ENCODE measurements at places on chromosomes 6 and 20. TPM values are rescaled to one million over a fixed set of nuclear protein-coding genes. Genes with fewer than 3 reads are reported as not detected.
A peak's percentile ranks its signal among the peaks of the same experiment; 100 is the strongest.

Gene PEX7
- 13.2 TPM for total RNA-seq

Gene BMP7
- total RNA-seq, result 2.7 TPM

Gene ENPP4
- total RNA-seq, result 18.1 TPM

Gene PLA2G7
- total RNA-seq, result 0.46 TPM

Gene ANKRD66
- not detected for total RNA-seq

Gene XKR7
- total RNA-seq, result not detected

Gene HSPA1B
- 221 TPM for total RNA-seq

Gene HSPA12B
- total RNA-seq, result 9.2 TPM

Gene GTPBP2
- 27.9 TPM for total RNA-seq

Gene BTN1A1
- total RNA-seq, result not detected

- no peak for DNase-seq
Observed at GRCh38 chr6:98576791-98577190, 257.6 kb upstream of the POU3F2 start.

DNA sequence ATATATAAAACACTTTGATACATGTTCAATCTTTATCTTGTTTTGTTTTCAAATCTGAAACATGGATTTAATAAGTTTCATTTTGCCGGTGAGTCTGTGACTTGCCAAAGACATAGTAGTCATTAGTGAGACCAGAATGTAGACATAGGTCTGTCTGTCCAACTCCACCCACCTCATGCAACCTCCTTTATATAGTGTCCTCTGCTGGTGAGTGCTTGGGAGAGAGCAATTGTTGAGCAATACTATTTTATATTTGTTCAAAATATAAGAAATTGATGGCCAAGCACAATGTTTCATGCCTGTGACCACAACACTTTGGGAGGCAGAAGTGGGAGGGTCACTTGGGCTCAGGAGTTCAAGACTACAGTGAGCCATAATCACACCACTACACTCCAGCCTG is 10.8 kb upstream of the LY86 start:
- DNase-seq, result no peak

- no peak for DNase-seq
Observed at GRCh38 chr6:111606620-111607115, 990 bp upstream of the TRAF3IP2 start.

- DNase-seq, result no peak
Observed at GRCh38 chr6:147255948-147256674, 51.9 kb downstream of the STXBP5 start.

DNA sequence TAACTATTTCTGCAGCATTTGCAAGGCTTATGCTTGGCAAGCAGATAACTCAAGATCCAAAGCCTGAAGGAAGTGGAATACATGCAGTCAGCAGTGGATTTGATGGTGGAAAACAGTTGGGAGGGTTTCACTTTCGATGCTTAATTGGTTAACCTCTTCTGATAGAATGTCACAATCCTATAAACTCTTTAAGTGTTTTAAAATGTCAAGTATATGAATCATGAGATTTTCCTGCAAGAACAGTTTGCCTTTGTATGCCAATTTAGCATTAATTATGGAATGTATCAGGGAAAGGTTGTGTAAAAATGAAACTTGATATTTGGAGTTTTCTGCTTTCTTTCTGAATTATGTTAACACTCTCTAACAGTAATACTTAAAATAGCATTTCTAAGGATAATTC is 36.6 kb downstream of the NKX2-4 start:
- DNase-seq, result no peak

GRCh38 chr6:108250240-108250866 is 10.5 kb downstream of the SNX3 start:
- no peak for DNase-seq

DNA sequence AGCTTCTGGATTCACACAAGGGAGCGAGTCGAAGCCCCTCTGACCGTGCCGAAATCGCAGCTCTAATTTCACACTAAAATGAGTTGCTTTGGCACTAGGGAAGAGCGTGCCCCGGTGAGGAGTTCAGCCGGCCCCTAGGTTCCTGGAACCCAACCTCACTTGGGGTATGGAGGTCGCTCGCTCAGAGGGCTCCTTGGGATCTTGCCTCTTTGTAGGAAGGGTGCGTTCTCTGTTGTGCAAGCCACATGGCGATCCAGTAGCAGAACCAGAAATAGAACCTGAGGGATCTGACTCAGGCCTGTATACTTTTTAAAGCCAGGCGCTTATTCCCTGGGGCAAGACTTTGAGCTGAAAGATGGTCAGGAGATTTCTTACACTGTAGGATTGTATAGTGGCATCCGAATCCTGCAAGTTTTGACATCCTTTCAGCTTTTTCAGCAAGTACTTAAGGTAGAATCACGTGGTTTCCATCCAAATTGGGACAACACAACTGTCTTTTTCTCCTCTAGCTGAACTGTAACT is 861 bp upstream of the RALGAPA2 start:
- DNase-seq, result no peak

DNA sequence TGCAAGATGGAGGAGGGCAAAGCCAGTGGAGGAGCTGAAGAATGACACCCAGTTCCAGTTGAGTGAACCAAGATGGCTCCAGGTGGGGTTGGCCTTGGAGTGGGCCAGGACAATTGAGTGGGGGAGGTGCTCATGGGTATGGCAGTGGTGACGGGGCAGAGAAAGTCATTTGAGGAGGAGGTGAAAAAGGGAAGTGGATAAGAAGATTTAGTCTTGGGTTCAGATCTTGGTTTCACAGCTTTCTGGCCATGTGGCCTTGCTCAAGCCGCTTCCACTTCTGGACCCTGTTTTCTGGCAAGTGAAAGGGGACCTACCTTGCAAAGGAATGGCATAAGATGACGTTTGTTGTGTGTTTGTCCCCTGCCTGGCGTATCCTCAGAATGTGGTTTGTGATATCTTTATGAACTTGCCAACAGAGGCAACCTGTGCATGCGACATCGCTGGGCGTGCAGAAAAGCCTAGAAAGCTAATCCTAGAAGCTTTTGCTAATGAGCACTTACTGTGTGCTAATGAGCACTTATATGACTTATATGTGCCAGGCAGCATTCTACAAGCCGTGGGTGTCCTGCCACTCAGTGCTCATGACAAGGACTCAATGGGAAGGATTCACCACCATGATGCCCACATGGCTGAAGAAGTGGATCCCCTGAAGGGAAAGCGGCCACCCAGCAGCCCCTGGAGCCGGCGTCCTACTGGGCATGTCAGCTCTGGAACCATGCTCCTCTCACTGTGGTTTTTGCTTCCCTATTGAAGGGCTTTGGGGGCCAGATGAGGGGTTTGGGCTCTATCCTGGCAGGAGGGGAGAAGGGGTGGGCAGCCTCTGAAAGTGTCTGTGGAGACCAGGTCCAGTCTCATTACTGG is 23.6 kb upstream of the STX16 start:
- no peak for DNase-seq

DNA sequence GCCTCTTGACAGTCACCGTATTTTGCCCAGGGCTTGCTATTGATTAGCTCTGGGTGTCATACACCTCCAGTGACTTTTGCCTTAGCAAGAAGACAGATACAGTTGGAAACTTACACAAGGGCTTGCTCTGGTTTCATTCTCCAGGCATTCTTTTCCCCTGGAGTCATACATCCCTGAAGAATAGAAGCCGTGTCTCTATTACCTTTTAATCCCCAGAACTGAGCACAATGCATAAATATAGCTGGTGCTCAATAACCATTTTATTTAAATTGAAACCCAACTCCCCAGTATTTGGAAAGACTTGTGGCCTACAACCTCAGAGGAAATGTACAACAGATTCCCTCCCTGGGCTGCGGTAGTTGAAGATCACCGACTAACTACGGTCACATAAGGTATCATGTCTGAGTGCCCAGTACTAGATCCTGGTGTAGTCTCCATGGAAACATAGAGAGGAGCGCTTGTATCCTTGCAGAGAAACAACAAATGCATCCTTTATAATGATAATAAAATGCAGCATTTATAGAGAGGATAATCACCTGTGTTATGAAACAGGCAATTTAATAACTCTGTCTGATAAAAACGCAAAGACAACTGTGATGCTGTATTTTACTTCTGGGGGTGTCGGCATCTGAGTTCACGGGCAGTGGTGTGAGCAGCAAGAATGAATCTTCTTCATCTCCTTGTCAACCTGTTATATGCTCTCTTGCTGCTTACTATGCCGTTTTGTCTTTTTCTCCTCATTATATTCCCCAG is 401.2 kb upstream of the AGPAT4 start:
- DNase-seq, result no peak

- DNase-seq, result no peak
Observed at GRCh38 chr20:61558726-61559125, 306.7 kb downstream of the CDH4 start.

- DNase-seq, result no peak
Observed at GRCh38 chr6:78089531-78089930, 436.7 kb downstream of the MEI4 start.

DNA sequence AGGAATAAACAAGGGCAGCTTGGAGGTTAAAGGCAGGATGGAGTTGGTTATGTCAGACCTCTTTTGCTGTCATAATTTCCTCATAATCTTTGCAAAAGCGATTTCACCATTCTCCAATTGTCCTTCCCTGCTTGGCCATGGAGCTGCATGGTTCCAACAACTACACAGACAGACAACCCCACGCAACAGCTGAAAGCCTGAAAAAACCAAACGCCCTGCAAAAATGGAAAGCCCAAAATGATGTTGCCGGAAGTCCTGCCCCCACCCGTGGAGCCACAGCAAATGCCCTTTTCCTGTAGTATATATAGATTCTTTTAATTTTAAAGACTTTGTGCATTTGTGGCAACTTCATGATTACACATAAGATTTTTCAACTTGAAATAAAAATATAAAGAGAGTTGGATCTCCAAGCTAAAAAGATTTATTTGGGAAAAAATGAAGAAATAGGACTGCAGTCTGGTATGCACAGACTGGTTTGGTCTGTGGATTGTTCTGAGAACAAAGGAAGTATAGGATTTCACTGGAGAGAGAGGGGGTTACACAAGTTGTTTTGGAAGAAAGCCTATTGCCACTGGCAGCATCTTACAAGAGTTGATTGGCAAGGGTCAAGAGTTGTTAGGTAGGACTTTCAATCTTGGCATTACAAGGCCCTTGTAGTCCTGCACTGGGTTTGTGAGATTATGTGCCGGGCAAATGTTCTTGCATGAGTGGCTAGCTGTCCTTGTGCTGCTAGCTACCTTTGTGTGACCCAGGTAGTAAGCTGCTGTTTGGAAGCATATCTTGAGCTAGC is 190.0 kb downstream of the C6orf118 start:
- DNase-seq, result no peak

GRCh38 chr20:43376831-43377230 is 80.9 kb upstream of the SRSF6 start:
- DNase-seq, result no peak

- DNase-seq, result no peak
Observed at GRCh38 chr20:45346291-45346718, 1.9 kb downstream of the SDC4 start.

- DNase-seq, result no peak
Observed at GRCh38 chr20:45853484-45853883, 3.7 kb downstream of the ACOT8 start.

- DNase-seq, result no peak
Observed at GRCh38 chr6:88728756-88729155, 234.7 kb downstream of the RNGTT start.

- no peak for DNase-seq
Observed at GRCh38 chr6:49937811-49938210, 26.2 kb downstream of the DEFB114 start.

DNA sequence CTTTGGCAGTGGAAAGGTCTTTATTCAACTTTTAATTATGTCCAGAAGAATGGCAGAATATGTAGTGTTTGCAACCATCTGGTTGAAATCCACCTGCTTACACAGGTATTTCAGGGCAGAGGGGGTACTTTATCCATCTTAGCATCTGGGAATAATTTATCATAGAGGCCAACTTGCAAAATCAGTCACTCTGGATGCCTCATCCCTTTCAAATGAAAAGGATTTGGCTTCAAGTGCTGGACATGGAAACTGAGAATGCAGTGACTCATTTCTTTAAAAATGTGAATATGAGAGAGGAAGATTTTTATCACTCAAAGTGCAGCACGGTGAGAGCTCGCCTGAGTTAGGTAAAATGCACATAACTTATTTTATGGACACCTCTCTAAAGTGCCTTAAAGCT is 758.3 kb downstream of the KIF16B start:
- DNase-seq, result no peak

- no peak for DNase-seq
Observed at GRCh38 chr20:19620446-19620845, 137.6 kb upstream of the RIN2 start.

DNA sequence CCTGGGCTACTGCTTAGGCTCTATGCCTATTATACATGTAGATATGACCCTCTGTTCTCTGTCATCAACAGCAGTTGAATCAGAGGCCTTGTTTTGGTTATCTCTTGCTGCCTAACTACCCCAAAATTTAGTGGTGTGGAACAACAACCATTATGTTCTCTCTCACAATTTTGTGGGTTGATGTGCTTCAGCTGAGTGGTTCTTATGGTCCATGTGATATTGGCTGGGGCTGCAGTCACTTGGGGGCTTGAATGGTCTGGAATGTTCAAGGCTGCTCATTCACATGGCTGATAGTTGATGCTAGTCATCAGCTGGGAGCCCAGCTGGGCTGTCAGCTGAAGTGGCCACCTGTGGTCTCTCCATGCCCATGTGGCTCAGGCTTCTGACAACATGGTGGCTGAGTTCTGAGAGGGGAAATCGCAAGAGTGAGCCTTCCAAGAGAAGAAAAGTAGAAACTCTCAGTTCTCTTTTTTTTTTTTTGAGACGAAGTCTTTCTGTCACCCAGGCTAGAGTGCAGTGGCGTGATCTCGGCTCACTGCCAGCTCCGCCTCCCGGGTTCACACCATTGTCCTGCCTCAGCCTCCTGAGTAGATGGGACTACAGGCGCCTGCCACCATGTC is 47.8 kb downstream of the SHLD1 start:
- no peak for DNase-seq

DNA sequence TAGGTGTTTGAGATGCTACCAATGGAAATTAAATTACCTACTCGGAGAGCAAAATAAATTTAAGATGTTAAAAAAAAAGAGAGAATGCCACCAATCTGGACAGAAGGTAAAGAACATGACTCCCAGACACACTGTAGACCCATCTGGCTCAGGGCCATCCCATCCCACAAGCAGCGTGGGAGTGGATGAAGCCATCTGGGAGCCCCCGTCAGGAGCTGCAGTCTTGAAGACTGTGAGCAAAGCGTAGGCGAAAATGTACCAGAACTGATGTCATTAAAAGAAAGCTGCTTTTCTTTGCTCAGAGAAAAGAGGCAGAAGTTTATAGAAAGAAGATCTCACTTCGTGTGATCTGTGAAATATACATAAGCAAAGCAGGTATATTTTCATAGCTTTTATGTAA is 815.7 kb downstream of the QKI start:
- DNase-seq, result no peak

GRCh38 chr6:168612586-168612985 is 171.6 kb downstream of the SMOC2 start:
- DNase-seq, result no peak

GRCh38 chr6:166360243-166361076 is 18.1 kb upstream of the SFT2D1 start:
- DNase-seq, result no peak

GRCh38 chr20:17661121-17661744 is 20.8 kb downstream of the RRBP1 start:
- DNase-seq, result peak; percentile 17

GRCh38 chr6:112563368-112563767 is 216.2 kb downstream of the RFPL4B start:
- DNase-seq, result no peak
